ENCODE measurements at places on chromosomes 4 and X. TPM values are rescaled to one million over a fixed set of nuclear protein-coding genes. Genes with fewer than 3 reads are reported as not detected.

DNA sequence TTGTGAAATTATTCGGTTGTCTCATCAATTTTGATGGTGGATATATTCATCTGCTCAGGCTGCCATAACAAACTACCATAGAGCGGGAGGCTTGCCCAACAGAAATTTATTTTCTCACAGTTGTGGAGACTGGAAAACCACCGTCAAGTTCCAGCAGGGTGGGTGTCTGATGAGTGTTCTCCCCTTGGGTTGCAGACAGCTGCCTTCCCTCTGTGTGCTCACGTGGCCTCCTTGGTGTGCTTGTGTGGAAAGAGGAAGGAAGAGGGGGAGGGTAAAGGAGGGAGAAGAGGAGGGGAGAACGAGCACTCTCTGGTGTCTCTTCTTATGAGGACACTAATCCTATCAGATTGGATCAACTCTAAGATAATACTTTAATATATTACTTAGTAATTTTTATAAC lies 123.8 kb upstream of the TEX13D start:
- H3K27me3 ChIP-seq = no peaks in the 10 kb centered on the region
- DNase-seq = no peak
- H3K4me1 ChIP-seq = peaks cover 17% of the 10 kb centered on the region
- H3K27ac ChIP-seq = no peak overlapping the region
- no peaks in the 10 kb centered on the region for H3K36me3 ChIP-seq
- H3K4me3 ChIP-seq = no peak overlapping the region

DNA sequence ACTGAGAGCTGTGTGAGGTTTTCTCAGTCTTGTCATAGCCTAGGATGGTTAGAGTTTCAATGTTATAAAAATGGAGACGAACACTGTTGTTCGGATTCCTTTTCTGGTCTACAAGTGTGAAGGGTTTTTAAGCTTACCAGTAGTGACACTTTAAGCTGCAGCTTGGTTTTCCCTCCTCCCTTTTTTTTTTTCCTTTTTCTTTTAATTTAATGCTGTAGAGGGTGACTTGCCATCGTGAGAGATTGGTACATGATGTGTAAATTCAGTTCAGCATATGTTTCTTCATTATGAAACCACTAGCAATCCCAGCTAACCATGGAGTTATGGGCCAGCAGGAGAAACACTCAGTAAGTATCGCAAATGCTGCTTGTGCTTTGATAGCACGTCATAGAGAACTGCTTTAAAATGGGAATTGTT lies 165.0 kb downstream of the RAPGEF2 start:
- H3K36me3 ChIP-seq = peaks cover 2% of the 10 kb centered on the region
- H3K27me3 ChIP-seq = no peaks in the 10 kb centered on the region
- DNase-seq = no peak
- H3K27ac ChIP-seq = no peak overlapping the region

- peaks cover 3% of the 10 kb centered on the region for H3K27me3 ChIP-seq
- no peaks in the 10 kb centered on the region for H3K4me1 ChIP-seq
- DNase-seq = no peak
- no peaks in the 10 kb centered on the region for H3K36me3 ChIP-seq
Observed at GRCh38 chr4:169032883-169033645, 23.0 kb upstream of the CBR4 start.

PIR gene
- 1.4 TPM for total RNA-seq

ARHGAP24 gene
- total RNA-seq = not detected

- H3K36me3 ChIP-seq = peaks cover 12% of the 10 kb centered on the region
- no peak overlapping the region for H3K27ac ChIP-seq
- no peak for DNase-seq
- H3K27me3 ChIP-seq = no peaks in the 10 kb centered on the region
Observed at GRCh38 chrX:2311501-2311900, 189.3 kb downstream of the DHRSX start.

DNA sequence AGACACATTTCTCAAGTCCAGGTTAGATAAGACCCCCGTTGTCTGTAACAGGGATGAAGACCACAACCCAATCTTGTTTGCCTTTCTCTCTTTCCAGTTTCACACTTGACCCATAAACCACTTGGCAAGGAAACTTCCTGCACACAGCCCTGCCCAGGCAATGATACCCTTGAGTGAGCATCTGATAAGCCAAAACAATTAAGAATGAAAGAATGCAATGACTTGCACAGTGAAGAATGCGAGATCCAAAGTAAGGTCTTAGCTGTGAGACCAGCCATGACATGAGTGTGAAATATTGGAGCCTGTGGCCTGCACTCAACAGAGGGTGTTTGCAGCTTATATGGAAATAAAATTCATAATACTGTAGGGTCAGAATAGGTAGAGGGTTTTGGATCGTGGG lies 37.9 kb upstream of the MXRA5 start:
- no peaks in the 10 kb centered on the region for H3K4me1 ChIP-seq
- H3K27ac ChIP-seq = no peak overlapping the region
- no peak for DNase-seq
- no peak overlapping the region for H3K4me3 ChIP-seq
- no peaks in the 10 kb centered on the region for H3K36me3 ChIP-seq

DNA sequence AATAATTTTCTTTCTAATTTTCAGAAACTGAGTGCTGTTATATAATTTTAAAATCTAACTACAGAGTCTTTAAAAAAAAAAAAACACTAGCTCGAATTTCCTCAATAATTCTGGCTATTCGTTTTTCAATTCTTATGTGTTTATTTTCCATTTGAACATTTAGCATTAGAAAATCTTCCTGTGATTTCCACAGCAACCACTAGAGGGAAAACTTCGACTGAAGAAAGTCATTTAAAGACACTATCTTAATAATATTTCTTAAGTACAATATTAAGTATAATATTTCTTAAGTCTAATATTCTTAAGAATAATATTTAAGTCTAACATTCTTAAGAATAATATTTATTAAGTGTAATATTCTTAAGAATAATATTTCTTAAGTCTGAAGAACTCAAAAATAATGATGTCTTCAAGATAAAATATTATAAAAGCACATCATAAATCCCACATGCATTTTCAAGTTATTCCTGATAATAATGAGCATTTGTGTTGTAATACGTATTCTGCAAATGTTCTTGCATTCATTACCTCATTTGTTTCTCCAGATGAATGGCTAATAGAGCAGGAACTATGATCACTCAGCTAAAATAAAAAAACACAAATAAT lies 118.4 kb upstream of the WDR17 start:
- H3K4me3 ChIP-seq = no peak overlapping the region
- H3K27me3 ChIP-seq = peaks cover 11% of the 10 kb centered on the region
- H3K36me3 ChIP-seq = no peaks in the 10 kb centered on the region
- DNase-seq = no peak
- H3K27ac ChIP-seq = no peak overlapping the region
- H3K4me1 ChIP-seq = peaks cover 6% of the 10 kb centered on the region

EREG gene
- total RNA-seq = not detected

- peaks cover 88% of the 10 kb centered on the region for H3K36me3 ChIP-seq
- no peak for DNase-seq
Observed at GRCh38 chr4:15833801-15834200, 55.7 kb downstream of the CD38 start.

DNA sequence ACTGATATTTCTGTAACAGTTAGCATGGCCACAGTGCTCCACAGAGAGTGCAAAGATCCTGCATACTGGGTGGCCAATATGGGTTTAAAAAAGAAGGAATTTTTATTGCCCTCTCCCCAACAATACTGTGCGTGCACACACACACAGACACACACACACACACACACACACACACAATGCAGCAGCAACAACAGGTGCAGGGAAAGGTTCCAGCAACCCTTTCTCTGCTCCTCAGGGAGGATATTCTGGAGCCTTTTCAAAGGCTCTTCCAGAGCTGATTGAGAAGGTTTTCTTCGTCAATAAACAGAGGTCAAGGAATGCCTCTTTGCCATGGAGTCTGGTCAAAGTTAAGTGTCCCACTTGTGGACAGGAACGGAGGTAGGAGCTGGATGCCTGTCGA lies 84.8 kb upstream of the ZFP42 start:
- no peaks in the 10 kb centered on the region for H3K27me3 ChIP-seq
- no peak overlapping the region for H3K27ac ChIP-seq

GRCh38 chr4:146029147-146029546 lies 90.5 kb upstream of the ZNF827 start:
- H3K27me3 ChIP-seq = peaks cover 10% of the 10 kb centered on the region
- H3K27ac ChIP-seq = no peak overlapping the region
- peaks cover 2% of the 10 kb centered on the region for H3K36me3 ChIP-seq
- no peak overlapping the region for H3K4me3 ChIP-seq

CNOT6L gene
- total RNA-seq = 164 TPM

FGB gene
- total RNA-seq = not detected

STK26 gene
- total RNA-seq = 52.7 TPM

DNA sequence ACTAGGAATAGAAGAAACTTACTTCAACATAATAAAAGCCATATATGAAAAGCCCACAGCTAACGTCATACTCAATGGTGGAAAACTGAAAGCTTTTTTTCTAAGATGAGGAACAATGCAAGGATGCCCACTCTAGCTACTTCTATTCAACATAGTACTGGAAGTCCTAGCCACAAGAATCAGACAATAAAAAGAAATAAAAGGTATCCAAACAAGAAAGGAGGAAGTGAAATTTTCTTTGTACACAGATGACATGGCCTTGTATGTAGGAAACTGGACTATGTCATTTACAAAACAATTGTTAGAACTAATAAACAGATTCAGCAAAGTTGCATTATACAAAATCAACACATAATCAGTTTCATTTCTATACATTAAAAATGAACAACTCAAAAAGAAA lies 25.5 kb upstream of the NXT2 start:
- H3K27ac ChIP-seq = no peak overlapping the region
- DNase-seq = no peak
- peaks cover 25% of the 10 kb centered on the region for H3K27me3 ChIP-seq
- H3K4me1 ChIP-seq = no peaks in the 10 kb centered on the region

RBM46 gene
- total RNA-seq = not detected

OPHN1 gene
- 0.09 TPM for total RNA-seq

DNA sequence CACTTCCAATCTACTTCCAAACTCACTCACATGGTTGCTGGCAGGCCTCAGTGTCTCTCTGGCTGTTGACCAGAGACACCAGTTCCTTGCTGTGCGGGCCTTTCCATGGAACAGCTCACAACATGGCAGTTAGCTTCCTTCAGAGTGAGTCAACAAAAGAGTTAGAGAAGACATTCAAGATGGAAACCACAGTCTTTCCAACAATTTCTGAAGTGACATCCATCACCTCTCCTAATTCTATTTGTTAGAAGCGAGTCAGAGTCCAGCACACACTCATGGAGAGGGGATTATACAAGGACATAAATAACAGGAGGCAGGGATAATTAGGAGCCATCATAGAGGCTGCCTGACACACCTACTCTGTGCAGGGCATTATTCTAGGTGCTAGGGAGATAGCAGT lies 62.5 kb upstream of the TMEM164 start:
- no peaks in the 10 kb centered on the region for H3K36me3 ChIP-seq
- H3K4me3 ChIP-seq = no peak overlapping the region
- no peak overlapping the region for H3K27ac ChIP-seq
- no peak for DNase-seq
- H3K4me1 ChIP-seq = peaks cover 2% of the 10 kb centered on the region

DNA sequence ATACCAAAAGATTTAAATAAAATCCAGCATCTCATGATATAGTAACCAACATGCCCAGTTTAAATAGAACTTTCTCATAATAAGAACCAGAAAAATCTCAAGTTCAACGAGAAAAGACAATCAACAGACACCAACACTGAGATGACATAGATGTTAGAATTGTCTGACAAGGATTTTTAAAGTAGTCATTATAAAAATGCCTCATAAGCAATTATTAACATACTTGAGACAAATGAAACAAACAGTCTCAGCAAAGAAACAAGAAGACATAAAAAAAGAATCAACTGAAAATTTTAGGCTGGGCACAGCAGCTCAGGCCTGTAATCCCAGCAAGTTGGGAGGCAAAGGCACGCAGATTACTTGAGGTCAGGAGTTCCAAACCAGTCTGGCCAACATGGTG lies 118.1 kb downstream of the FGF16 start:
- DNase-seq = no peak
- no peak overlapping the region for H3K27ac ChIP-seq
- no peaks in the 10 kb centered on the region for H3K27me3 ChIP-seq
- peaks cover 32% of the 10 kb centered on the region for H3K36me3 ChIP-seq
- no peak overlapping the region for H3K4me3 ChIP-seq

DNA sequence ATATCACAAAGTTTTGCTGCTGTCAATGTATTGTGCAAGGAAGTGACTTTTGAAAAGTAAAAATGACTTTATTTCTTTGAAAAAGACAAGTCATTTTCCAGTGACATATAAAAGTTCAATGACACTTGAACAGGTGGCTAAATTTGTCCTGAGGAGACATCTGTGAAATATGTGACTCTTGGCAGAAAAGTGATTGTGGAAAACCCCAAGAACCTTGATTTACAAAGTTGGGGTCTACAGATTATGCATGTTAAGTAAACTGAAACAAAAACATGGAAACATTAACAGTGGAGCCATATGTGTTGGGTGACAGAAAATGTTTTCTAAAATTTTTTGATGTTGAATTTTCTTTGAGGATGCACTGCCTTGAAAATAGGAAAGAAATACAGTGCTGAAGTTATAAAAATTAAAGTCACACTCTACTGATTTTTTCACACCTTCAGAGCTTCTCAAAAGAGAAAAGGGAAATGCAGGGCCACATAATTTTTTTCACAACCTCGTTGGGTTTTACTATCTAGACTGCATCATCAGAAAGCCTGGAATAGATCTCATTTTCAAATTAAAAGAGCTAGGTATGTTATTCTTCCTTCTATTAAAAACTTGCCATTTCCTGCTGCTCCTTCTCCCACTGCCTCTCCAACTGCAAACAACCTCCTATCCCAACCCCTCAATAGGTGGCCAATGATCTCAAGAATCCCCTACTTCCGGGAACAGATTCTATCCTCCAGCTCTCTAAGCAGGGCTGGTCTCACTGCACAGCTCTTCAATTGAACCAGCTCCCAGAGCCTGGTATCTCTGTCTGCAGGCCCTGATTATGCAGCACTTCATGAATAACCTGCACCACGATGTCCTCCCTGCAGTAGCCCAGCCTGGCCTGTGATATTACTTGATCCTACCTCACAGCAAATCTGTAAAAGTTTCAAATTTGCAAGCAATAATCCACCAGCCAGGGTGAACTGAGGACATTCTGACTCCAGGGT lies 570.8 kb upstream of the CPEB2 start:
- no peak overlapping the region for H3K4me3 ChIP-seq
- peaks cover 3% of the 10 kb centered on the region for H3K4me1 ChIP-seq
- H3K27ac ChIP-seq = no peak overlapping the region

DCAF4L1 gene
- total RNA-seq = 0.23 TPM

- no peak for DNase-seq
- peaks cover 5% of the 10 kb centered on the region for H3K27me3 ChIP-seq
- H3K27ac ChIP-seq = no peak overlapping the region
- no peaks in the 10 kb centered on the region for H3K36me3 ChIP-seq
Observed at GRCh38 chrX:74370487-74370886, 50.8 kb upstream of the SLC16A2 start.

MAGED4B gene
- total RNA-seq = 4.5 TPM

DNA sequence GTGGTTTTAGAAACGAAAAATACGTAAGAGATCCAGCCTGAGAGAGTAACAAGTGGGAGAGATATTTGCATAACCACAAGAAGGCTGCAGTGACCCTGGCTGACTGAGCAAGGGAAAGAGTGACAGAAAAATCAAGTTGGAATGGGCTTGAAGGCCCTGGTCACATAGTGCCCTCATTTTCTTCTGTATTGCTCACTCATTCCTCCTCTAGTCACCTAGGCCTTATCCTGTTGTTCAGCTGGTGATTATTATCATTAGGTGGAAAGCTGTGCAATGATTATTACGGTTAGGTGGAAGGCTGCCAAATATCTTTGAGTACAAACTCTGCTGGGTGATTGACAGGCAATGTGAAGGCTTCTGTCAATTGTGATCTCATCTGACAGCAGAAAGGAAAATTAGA lies 2384.1 kb downstream of the PCDH7 start:
- no peak for DNase-seq
- no peaks in the 10 kb centered on the region for H3K4me1 ChIP-seq
- no peak overlapping the region for H3K4me3 ChIP-seq
- H3K27ac ChIP-seq = no peak overlapping the region
- no peaks in the 10 kb centered on the region for H3K36me3 ChIP-seq

Data from activated naive CD8-positive, alpha-beta T cell treated with anti-CD3 and anti-CD28 coated beads, Interleukin-2, amount 10 ng/mL, durations not matched to agents 7 days and 5 days (primary cell).